ENCODE measurements at places on chromosomes 7 and 10.

DNA sequence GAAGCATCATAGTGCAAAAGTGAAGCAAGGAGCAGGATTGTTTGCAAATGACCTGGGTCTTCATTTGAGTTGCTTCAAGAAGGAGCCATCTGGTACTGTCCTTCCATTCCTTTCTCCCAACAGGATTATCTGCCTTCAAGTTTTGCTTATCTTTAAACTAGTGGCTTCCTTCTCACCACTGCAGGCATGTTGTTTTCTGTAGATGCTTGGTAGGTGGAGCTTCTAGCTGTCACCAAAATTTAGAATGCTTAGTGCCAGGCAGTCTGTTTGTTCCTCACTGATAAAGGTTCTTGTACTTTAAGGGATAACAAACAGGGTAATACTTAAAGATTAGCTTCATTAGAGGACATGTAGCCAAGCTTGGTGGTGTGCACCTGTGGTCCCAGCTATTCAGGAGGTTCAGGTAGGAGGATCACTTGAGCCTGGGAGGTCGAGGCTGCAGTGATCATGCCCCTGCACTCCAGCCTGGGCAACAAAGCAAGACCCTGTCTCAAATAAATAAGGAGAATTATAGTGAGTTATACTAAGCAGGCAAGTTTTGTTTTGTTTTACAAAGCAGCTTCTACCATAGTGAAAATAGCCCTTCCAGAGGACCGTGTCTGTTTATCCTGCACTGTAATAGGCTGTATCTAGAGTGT, 5.7 kb downstream of the ARL5B start:
- no peak for DNase-seq

DNA sequence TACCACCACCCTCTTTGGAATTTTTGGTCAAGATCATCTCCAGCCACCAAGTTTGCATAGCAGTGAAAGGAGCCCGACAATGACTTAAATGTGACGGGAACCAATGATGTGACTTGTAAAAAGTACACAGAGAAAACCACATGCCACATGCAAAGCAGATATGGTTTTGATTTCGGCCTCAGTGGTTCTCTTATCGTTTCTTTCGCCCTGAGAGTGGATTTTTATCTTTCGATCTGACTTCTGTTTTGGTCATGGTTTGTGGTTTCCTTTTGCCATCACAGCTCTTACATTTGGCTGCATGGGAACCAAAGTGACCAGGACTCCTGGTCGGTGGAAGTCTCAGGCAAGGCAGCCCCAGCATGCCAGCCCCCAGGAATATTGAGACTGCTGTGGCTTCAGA, 31.5 kb downstream of the TCF7L2 start:
- no peak for DNase-seq

DNA sequence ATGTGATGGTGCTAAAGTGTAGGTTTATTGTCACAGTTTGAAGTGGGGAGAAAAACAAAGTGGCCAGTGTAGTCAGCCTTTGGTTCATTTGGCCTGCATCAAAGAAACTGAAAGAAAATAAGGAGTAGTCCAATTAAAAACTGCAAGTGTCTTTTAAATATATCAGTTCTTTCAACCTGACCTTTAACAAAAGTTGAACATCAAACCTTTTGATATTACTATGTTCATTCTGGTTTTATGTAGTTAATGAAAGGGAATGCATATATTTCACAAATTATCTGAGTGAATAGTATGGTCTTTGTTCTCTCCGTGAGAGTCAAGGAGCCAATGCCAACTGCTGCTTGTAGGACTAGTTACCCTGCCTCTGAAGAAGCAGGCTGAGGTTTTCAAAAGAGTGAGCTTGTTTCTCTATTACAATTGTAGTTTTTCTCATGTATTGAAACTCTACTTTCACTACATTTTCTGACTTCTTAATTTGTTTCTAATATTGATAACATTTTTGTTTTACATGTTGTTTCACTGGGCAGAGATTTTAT, 1160.8 kb upstream of the LRRTM3 start:
- no peak for DNase-seq

- DNase-seq = no peak
Observed at GRCh38 chr7:158274404-158274811, 313.2 kb downstream of the PTPRN2 start.

- DNase-seq = no peak
Observed at GRCh38 chr7:6221340-6222319, 50.8 kb downstream of the CYTH3 start.

DNA sequence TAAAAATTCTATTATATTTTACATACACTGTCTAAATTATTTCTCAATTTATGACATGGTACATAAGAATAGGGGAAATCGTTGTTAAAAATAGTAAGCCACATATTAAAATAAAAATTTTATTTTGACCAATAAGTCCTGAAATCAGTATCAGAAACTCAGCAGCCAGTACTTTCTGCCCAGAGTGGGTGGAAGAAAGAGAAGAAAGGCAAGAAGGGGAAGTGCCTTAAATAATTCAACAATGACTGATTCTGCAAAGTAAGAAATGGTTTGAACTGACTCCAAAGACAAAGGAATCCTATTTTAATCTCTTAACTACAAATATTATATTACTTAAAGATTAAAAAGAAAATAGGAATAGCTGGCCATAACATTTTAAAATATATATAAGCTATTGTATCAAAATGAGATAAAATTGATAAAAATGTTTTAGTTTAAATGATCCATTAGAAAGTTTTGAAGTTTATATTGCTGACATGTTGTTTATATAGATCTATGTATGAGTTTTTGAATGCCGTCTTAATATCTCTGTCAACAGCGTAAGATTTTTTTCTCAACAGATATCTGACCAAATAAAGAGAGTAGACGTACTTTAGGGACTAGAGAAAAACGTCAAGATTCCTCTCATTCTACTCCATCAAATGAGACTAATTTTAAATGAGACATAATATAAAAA, 30.2 kb upstream of the NRCAM start:
- DNase-seq = no peak

GRCh38 chr10:14587540-14588083, 187.1 kb downstream of the FAM107B start:
- no peak for DNase-seq

GRCh38 chr10:114102256-114102655, 58.6 kb downstream of the ADRB1 start:
- DNase-seq = no peak

DNA sequence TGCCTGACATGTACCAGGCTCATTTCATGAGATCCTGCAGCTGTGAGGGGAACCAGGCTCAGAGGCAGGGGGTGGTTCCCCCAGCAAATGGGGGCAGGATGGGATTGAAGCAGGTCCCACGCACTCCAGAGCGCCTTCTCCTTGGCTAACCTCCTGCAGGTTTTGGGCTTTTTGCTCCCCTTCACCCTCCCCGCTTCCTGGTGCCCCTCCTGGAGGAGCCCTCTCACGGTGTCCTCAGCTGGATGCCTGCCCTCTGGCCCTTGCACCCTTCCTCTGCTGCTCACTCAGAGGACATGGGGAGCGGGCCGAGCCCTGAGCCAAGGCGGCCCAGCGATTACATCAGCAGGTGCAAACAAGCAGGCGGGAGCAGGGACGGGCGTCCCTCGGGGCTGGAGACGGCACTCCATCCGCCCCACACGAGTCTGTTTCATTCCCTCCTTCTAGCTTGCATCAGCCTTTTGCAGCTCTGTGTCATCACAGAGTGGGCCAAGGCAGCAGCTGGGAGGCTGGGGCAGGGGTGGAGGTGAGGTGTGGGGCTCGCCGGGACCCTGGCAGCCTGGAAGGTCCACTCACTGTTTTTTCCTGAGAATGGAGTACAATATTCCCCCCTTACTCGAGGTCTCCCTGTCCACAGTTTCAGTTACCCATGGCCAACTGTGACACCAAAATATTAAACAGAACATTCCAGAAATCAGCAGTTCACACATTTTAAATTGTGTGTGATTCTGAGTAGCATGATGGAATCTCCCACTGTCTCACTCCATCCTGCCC, 52.7 kb upstream of the SLC29A3 start:
- DNase-seq = no peak

GRCh38 chr7:52956379-52956915, 79.0 kb upstream of the POM121L12 start:
- no peak for DNase-seq

DNA sequence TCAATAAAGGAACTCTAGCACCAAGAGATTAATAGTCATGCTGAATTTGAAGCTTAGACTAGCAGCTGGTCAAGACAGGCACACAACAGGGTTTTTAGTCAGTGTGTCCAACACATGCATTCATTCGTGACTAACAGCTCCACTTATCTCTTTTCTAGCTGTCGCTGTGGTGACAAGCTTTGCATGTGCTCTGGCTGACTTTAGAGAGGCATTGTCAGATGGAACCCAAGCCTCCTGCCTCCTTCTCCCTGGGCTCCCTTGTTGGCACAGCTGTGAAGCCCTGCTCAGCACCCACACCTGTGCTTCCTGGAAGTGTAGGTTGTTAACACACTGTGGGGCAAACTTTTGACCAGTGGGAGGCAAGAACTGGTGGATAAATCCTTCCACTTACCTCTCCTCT, 9.8 kb upstream of the AGK start:
- DNase-seq = no peak

- no peak for DNase-seq
Observed at GRCh38 chr10:3538656-3539531, 246.1 kb downstream of the KLF6 start.

DNA sequence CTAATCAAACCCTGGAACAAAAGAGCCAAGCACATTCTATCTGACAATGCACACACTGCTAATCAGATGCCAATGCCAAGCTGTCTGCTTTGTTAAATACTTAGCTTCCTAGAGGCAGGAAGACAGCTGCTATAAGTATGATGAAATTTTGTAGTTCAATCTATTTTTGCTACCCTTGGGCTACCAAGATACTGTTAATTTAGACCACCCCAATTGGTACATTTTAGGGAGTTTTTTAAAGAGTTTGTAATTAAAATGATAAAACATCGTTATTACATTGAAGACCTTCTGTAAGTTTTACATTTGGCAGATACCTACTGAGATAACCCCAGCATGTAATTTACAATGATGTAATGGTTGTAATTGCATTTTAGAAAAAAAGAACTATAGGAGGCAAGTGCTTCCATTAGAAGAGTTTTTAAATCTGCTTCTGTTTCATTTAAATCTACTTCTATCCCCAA, 268.5 kb downstream of the ADK start:
- DNase-seq = no peak

GRCh38 chr7:90755041-90755440, 158.9 kb downstream of the CDK14 start:
- DNase-seq = no peak

GRCh38 chr10:132489053-132489703, 48.4 kb upstream of the INPP5A start:
- DNase-seq = no peak

DNA sequence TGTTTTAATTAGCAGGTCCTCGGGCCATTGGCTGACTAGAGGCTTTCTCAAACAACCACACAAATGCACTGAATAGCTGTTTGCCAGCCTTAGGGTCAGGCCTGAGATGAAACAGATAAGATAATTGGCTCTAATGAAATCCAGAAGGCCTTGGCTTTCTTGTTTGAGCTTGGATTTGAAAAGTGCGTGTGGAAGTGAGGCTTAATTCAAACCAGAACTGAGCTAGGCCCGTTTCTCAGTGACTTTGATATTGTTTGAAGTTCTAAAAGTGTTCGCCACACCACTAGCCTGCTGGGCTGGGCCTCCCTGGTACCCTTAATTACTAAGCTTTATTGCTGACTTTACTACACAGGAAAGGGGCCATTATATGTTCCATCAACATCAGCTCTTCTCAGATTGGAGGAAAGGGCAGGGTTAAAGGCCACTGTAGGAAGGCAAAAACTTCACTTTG, 270.6 kb downstream of the TWIST1 start:
- no peak for DNase-seq

GRCh38 chr7:87475359-87476178, at the start of gene ABCB4:
Gene ABCB4, minus strand, starts transcription at chr7:87475680. Its CDS starts 215 bp downstream, at chr7:87475465.
- DNase-seq = no peak
